ENCODE measurements at places on chromosomes 4 and X.

- DNase-seq, result no peak
These were observed 14.1 kb upstream of the BRS3 start for GRCh38 chrX:136473663-136474062.

- DNase-seq, result no peak
These were observed 22.8 kb downstream of the CPZ start for GRCh38 chr4:8615366-8615765.

- DNase-seq, result no peak
These were observed 862 bp upstream of the INPP4B start for GRCh38 chr4:142846729-142847596.

DNA sequence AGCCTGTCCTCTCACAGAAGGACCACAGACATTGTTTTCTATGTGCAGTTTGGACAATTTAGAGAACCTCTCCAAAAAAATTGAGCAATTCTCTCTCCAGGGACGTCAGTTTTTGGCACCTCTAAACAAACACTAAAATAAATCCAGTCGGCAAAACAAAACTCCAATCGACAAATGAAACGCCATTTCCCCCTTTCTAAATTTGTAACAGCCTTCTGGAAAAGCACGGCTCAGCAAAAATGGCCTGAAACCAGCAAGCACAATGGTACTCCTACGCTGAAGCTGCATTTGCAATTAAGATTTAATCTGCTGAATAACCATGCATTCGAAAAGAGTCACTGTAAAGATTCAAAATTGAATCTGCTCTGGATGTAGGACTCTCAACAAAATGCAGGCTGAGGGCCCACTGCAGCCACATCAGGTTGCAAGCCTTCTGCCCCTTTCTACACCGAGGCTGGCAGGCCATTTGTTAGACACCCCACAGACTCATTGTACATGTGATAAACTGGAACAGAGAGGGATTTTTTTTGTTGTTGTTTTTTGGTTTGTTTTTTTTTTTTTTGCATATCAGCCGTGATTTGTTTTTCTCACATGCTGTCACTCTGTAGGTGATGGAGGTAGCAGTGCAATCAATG, 79.9 kb upstream of the MAP3K15 start:
- no peak for DNase-seq

DNA sequence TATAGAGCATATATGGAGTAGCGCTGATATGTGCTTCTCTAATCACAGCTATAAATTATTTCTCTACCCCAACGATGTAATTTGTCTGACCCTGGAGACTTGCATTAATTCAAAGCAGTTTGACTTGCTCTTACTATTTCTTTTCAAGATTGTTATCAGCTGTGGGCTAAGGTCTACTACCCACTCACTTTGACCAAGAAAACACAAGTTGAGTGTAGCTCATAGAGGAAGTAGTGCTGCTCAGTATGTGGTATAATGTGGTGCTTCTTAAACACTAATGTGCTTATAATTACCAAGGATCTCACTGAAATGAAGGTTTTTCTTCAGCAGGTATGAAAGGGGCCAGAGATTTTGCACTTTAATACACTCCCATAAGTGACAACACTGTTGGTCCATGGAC, 70.1 kb downstream of the INPP4B start:
- DNase-seq, result no peak

- peak; percentile 12 for DNase-seq
These were observed 233.7 kb upstream of the FGF13 start for GRCh38 chrX:138945219-138945618.

GRCh38 chr4:74474345-74475090, 29.6 kb downstream of the AREG start:
- no peak for DNase-seq

- DNase-seq, result no peak
These were observed 213.2 kb upstream of the UGT8 start for GRCh38 chr4:114385195-114385985.

DNA sequence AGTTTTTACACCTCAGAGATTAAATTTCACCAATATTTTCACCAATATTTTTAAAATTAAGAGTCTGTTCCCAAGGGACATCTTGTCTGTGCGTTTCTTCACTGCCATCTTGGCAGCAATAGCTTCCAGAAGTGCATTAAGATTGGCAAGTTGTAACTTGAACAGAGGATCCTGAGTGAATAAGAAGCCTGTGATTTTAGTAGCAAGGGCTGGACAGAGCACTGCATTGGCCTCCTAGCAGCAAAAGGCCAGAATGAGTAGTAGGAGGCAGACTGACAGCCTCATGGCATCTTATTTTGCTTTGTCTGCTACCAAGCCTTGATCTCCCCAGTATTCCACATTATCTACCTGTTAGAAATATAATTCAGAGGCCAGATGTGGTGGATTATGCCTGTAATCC, 138.4 kb downstream of the CPE start:
- no peak for DNase-seq

DNA sequence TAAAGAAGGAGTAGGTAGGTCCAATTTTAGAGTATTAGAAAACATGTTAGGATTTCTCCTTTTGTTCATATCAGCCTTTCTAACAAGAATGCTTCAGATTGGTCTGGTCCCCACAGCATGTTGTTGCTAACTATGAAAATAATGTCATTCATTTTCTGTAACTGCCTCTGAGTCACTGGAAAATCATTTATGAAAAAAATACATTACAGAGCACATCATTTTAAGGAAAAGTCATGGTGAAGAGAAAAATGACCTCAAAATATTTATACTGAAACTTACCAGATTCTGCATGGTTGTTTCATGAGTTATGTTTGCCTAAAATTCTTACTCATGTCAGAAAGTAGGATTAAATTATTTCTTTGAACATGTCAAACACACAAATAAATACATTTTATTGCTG, 35.2 kb downstream of the DTHD1 start:
- no peak for DNase-seq

DNA sequence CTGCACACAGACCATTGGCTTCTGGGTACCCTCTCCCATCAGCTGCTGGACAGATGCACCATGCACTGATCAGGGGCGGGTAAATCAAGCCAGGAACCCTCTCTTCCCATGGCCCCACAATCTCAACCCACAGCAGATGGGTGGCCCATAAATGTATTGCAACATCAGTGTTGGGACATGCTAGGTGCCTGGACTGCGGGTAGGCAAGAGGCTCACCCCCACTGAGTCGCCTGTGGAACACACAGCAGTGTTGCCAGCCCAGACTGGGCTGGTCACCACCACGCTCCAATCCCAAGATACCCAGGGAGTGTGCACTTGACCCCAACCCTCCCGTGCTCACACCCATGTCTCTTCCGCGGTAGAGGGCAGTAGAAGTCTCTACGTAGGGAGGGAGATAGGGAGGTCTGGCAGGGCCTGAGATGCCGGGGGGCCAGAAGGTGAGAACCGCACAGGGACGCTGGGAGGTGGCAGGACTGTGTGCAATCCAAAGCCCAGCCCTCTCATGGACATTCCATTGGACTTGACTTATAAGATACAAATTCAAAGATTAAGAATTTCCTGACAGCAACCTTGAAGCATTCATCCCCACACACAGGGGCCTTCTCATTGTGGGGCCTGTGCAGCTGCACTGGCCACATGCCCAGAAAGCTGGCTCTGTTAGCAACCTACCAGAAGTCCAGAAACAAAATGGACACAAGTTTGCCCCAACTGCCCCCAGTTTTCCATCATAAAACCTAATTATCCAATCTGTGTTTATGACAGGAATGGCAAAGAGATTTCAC, 183.7 kb downstream of the NSUN7 start:
- no peak for DNase-seq

DNA sequence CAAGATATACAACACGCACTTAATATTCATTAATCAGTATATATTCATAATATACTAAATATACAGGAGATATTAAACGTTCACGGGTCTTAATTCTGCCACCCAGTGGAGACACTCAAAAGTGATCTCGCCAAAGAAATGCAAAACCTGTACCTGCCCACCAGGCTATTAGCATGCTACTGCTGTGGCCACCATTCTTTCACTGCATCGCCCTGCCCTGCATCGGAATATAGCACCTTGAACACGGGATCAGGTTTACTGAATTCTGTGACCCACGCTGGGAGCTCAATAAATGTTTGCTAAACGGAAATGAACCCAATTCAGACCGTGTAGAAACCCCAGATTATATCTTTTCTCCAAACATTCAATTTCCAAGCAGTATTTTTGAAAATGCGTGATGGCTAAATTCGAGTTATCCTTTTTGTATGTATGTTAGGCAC, 840 bp upstream of the CLCN3 start:
- DNase-seq, result no peak

- peak; percentile 2 for DNase-seq
These were observed 141.5 kb downstream of the RPS6KA6 start for GRCh38 chrX:84046403-84046984.

- no peak for DNase-seq
These were observed 327.1 kb upstream of the VCX start for GRCh38 chrX:7515681-7516413.

- no peak for DNase-seq
These were observed 525.4 kb downstream of the CENPC start for GRCh38 chr4:67019686-67020437.
